Omental fat pad (tissue), 4 donors: ENCODE measurements at places on chromosomes 12 and 14.

- DNase-seq, result no peak
Observed at GRCh38 chr12:129949651-129950050, 45.8 kb upstream of the TMEM132D start.

DNA sequence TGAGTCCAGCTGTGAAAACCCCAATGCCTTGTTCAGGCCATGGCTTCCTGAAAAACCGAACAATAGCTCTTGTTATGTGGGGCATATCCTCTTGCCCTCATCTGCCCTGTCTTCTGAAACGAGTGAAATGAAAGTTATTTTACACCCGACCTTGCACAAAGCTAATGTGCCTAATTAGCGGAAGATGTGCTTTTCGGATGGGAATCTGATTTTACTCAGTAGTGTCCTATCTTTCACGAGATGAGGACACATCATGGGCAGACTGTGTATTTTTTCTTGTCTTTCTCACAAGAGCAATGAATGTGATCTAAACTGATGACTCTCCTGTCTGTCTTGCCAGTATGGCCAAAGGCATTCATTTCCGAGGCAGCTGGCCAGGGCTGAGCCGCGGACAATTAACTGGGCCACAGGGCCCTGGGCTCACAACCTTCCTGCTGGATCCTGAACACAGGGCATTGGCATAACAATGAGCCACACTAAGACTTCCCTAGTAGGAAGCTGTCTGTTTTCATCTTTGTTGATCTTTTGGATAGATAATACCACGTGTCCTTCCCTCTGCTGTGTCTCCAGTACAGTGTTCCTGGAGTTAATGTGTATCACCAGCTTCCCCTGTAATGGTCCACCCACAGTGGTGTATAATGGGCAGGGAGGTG is 86.0 kb upstream of the HIF1A start:
- no peak for DNase-seq

- DNase-seq, result no peak
Observed at GRCh38 chr12:78490861-78491260, 373.7 kb upstream of the SYT1 start.

GRCh38 chr12:8036346-8036745 is 3.8 kb downstream of the FOXJ2 start:
- DNase-seq, result no peak

- DNase-seq, result no peak
Observed at GRCh38 chr14:21498540-21499526, 12.3 kb downstream of the METTL3 start.
